Activated naive CD4-positive, alpha-beta T cell treated with anti-CD3 and anti-CD28 coated beads for 36 hours (primary cell): ENCODE measurements at places on chromosomes 3 and 15. TPM values are rescaled to one million over a fixed set of nuclear protein-coding genes. Genes with fewer than 3 reads are reported as not detected.

The TRANK1 gene
- total RNA-seq: 11.0 TPM

The CPN2 gene
- total RNA-seq: not detected

The PLCB2 gene
- total RNA-seq: 55.0 TPM

The RHO gene
- total RNA-seq: not detected

The SEC62 gene
- 73.3 TPM for total RNA-seq

The LEO1 gene
- 21.0 TPM for total RNA-seq

The FSIP1 gene
- total RNA-seq: 0.27 TPM

GRCh38 chr3:46399098-46399497 is 7.8 kb downstream of the CCR5AS start:
- DNase-seq: no peak

DNA sequence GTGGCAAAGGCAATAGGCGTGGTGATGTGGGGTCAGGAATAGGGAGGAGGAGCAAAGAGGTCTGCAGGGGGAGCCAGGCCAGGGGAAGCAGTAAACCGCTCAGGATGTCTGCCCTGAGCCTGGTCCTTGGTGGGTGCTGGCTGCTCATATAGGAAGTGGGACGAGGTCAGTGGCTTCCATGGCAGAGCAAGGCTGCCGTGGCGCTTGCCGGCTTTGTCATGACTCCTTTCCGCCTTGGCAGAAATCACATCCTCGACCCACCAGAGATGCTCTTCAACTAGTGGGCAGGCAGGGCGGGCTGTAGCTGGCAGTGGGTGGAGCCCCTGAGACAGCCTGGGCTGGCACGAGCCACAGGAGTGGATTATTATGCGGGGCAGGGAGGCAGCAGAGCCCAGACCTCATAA is 13.1 kb upstream of the SKOR1 start:
- no peak for DNase-seq

GRCh38 chr3:71580636-71581456 is 2.7 kb downstream of the FOXP1 start:
- no peak for DNase-seq

DNA sequence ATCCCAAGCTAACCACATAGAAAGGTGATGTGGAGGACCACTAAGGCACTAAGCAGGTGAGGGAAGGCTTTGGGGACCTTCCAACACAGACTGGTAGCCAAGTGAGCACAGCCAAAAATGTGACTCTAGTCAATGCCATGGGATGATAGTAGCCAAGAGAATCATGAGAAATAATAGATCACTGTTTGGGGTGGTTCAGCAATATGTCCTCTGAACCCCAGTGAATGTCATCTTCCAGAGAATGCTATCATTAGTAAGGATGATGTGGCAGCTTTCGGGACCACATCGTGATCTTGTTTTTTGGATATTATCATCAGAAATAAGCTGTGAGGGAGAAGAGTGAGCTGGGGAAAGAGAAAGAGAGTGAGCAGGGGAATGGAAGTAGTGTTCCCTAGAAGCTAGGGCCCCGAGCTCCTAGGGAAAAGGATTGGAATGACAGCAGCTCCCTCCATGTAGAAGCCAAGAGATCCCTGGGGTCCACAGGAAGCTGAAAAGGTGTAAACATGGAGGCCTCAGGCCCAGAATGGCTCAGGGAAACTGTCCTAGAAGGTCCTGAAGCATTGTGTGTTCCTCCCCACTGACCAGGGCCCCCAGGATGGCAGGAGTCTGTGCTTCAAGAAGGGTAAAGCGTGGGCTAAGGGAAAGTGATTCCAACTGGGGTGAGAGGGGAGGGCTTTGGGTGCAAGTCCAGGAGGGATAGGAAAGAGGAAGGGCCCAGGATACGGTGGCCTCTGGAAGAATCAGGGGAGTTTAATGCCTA is 56.6 kb upstream of the KLF13 start:
- no peak for DNase-seq

- no peak for DNase-seq
These were observed 30.2 kb upstream of the SLCO2A1 start for GRCh38 chr3:134059671-134060560.

- DNase-seq: no peak
These were observed 192.8 kb upstream of the RORA start for GRCh38 chr15:61421938-61422337.

DNA sequence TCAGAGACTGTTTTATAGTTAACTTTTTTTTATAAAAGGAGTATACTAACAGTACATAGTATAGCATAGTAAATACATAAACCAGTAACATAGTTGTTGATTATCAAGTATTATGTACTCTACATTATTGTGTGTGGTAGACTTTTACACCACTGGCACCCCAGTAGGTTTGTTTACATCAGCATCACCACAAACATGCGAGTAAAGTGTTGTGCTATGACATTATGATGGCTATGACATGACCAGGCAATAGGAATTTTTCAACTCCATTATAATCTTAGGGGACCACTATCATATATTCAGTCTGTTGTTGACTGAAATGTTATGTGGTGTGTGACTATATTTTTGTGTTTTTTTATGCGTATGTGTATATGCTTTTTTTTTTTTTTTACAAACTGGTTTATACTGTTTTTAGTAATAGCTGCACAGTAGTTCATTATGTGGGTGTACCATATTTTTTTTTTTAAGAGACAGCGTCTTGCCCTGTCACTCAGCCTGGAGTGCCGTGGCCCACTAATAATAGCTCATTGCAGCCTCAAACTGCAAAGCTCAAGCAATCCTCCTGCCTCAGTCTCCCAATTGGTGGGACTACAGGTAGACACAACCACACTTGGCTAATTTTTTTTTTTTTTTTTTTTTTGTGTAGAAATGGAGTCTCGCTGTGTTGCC is 1.9 kb downstream of the CAPN7 start:
- no peak for DNase-seq

DNA sequence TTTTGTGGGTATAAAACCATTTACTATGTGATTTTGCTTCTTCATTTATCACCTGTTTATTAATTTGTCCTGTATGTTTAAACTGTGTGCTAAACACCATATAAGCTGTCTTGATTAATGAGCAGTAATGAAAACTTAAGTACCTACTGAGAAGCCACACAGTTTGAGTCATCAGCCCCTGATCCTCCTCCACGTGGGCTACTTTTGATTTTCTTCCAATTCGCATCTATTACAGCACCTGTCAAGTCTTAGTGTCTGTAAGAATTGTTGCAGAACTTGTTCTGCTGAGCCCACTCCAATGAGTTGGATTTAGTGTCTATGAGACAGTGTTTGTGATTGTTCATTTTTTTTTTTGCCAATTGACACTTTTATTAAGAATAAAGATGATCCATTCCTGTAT is 16.8 kb downstream of the EPHA6 start:
- no peak for DNase-seq

- no peak for DNase-seq
These were observed 132.5 kb downstream of the FOXP1 start for GRCh38 chr3:71451060-71451459.

GRCh38 chr3:33372218-33373081 is 67.8 kb downstream of the UBP1 start:
- DNase-seq: peak; percentile 62

DNA sequence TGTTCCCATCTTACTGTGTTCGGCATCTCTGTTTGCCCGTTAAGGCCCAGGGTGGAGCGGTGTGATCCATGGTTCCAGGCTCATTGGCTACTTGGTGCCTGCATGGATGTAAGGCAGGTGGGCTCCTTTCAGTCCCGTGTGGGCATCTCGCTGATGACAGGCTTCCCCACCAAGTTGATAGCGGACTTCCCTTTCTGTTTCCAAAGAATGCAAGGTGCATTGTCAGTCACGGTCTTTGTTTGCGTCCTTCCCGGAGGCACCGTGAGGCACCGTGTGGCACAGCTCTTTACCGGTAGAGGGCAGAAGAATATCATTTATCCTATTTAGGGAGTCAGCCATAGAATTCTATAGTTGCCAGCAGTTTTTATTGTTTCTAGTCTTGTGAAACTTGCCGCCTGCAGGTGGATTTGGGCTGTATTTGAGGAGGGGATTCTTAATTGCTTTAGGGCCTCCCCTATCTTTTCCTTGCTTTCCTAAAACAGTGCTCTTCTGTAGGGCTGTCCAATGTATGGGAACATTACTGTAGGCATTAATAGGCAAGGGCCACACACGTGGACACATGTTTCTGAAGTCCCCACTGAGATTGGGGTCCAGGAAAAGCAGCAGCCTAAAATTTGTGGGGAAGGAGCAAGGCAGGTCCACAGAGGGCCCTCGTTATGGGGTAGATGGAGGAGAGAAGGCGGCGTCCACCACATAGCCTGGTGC is 244.1 kb downstream of the SLCO3A1 start:
- peak; percentile 74 for DNase-seq
